ENCODE measurements at places on chromosomes 2 and 18. TPM values are rescaled to one million over a fixed set of nuclear protein-coding genes. Genes with fewer than 3 reads are reported as not detected.

- no peak for DNase-seq
Observed at GRCh38 chr2:70440621-70441020, 113.0 kb downstream of the TGFA start.

DNA sequence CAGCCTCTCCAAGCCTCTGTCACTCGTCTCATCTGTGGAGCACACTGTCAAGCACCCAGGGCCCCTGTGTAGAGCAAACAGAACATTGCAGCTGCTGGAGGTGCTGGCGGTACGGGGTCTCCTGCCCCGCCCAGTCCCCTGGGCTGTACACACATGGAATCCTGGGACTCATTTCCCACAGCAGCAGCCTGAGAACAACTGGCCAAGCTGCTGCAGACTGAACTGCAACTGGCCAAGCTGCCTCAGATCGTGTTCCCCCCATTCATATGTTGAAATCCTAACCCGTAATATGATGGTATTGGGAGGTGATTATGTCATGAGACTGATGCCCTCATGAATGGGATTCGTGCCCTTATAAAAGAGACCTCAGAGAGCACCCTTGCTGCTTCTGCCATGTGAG lies 130.5 kb downstream of the NCK2 start:
- DNase-seq, result no peak

Gene ZRANB3
- 8.0 TPM for polyA plus RNA-seq

GRCh38 chr2:69704446-69704845 lies 37.5 kb upstream of the ANXA4 start:
- no peak for DNase-seq

GRCh38 chr18:43571078-43571689 lies 293.9 kb upstream of the SYT4 start:
- DNase-seq, result peak; percentile 48

Gene FEV
- 0.58 TPM for polyA plus RNA-seq

Gene HMSD
- not detected for polyA plus RNA-seq

Gene INPP5D
- polyA plus RNA-seq, result 8.9 TPM

DNA sequence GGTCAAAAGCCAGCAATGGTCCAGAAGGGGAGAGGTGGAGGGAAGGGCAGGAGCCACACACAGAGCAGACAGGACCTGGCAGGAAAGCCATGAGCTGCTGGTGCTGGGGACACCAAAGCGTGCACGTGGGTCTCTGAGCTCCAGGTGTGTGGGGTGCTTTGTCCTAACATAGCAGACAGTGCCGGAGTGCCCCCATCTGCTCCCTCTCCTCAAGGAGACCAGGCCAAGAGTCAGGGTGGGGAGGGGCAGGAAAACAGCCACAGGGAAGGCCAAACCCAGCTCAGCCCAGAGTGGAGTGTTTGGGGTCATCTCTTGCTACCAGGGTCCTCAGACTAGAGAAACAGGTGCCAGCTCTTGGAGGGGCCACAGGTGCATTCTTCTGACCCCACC lies 4.2 kb upstream of the GPC1 start:
- no peak for DNase-seq

Gene CRYGC
- polyA plus RNA-seq, result not detected

DNA sequence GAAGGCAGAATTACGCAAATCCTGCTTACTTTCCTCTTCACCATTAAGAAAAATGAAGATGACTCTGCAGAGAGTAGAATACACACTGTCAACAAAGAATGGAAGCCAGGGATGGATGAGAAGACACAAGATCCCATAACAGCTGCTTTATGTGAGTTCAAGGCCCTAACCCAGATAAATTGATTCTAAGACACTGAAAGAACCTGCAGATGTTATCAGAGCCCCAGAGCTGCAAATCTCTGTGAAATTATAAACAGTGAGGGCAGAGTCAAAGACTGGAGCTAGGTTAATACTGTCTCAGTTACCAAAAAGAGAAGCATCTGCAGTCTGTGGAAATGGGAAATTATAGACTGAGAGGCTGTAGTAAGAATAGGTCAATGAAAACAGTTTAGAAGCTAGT lies 320.1 kb upstream of the PKDCC start:
- DNase-seq, result no peak

- DNase-seq, result no peak
Observed at GRCh38 chr2:168244318-168244717, 3.1 kb downstream of the STK39 start.

Gene OR6B2
- not detected for polyA plus RNA-seq

Gene CYP1B1
- 1.7 TPM for polyA plus RNA-seq

DNA sequence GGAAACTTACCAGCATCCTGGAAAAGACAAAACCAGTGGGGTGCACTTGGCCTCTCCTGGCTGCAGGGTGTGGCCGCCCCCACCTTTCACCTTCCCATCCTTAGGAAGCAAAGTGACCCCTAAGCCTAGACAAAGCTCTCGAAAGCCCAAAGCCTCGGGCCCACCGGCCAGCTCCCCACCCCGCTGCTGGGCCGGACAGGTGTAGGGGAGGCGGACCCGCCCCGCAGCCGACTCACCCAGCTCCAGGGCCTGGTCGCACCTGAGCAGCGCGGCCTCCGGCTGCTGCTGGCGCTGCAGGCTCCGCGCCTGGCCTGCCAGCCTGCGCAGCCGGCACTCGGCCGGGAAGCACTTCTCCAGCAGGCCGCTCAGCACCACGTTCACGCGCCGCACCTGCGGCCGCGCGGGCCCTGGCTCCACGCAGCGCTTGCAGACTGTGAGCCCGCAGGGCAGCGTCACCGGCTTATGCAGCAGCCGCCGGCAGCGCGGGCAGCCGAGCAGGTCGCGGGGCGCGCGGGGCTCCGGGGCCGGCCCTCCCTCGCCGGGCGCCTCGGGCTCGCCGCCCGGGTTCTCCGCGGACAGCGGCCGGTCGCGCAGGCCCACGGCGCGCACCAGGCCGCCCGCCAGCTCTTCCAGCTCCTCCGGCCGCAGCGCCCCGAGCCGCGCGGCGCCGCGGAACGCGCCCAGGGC lies 979 bp downstream of the LONRF2 start:
- peak; percentile 59 for DNase-seq

Gene CPS1
- 1.5 TPM for polyA plus RNA-seq

GRCh38 chr18:11047156-11047555 lies 102.2 kb downstream of the PIEZO2 start:
- DNase-seq, result no peak

DNA sequence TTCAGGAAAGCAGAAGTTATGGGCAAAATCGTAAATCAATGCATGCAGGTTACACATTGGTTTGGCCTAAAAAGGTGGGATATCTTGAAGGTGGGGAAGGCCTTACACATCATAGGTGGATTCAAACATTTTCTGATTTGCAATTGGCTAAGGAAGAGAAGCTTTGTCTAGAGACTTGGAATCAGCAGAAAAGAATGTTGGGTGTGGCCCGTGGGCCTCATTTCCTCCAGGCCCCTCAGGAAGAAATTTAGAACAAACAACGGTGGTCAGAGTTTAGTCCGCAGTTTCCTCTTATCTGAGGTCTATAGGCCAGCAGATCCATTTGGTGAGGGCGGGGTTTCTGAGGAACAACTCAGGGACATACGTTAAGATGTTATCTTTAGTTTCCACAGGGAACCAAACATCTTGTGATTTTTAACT lies 50.9 kb upstream of the AFF3 start:
- no peak for DNase-seq

GRCh38 chr2:200877443-200877842 lies 11.4 kb downstream of the PPIL3 start:
- no peak for DNase-seq

- DNase-seq, result no peak
Observed at GRCh38 chr2:203685081-203685621, 21.3 kb upstream of the CD28 start.
